ENCODE measurements at places on chromosomes 2 and 18. TPM values are rescaled to one million over a fixed set of nuclear protein-coding genes. Genes with fewer than 3 reads are reported as not detected.

Gene GPAT2
- 7.6 TPM for total RNA-seq

Gene FN1
- 5,379 TPM for total RNA-seq

Gene FSHR
- total RNA-seq, result not detected

Gene AQP12A
- not detected for total RNA-seq

Gene ACVR2A
- 7.3 TPM for total RNA-seq

Gene SMYD1
- not detected for total RNA-seq

Gene GKN1
- total RNA-seq, result not detected

Gene REG3G
- not detected for total RNA-seq

Gene PAIP2B
- total RNA-seq, result 0.58 TPM

Gene HOXD8
- 0.85 TPM for total RNA-seq

Gene NFATC1
- 2.3 TPM for total RNA-seq

Gene ACMSD
- 0.28 TPM for total RNA-seq

Gene FAM237A
- total RNA-seq, result not detected

Gene DNER
- under 0.01 TPM for total RNA-seq

Gene SPEG
- total RNA-seq, result 7.9 TPM

Gene MAL
- total RNA-seq, result 0.96 TPM

Gene HRH4
- total RNA-seq, result under 0.01 TPM

Gene CPLX4
- not detected for total RNA-seq

Gene HOXD11
- 0.28 TPM for total RNA-seq

Gene LYG1
- 0.85 TPM for total RNA-seq

Gene CEP68
- total RNA-seq, result 5.8 TPM

Gene C18orf32
- total RNA-seq, result 13.4 TPM

Gene ACVR1C
- total RNA-seq, result 0.85 TPM

Gene DYNC2LI1
- total RNA-seq, result 17.1 TPM

Gene TXNL4A
- total RNA-seq, result 87.2 TPM

Gene ATP6V1C2
- under 0.01 TPM for total RNA-seq

Gene LINC00305
- total RNA-seq, result not detected

Gene C2orf76
- 5.6 TPM for total RNA-seq

Gene NR4A2
- 0.85 TPM for total RNA-seq

Gene TEKT4
- not detected for total RNA-seq

Gene MC2R
- not detected for total RNA-seq

Gene TBC1D8
- 5.8 TPM for total RNA-seq

Gene SFXN5
- total RNA-seq, result 10.1 TPM

Gene FOSL2
- total RNA-seq, result 42.0 TPM

Gene REG1B
- total RNA-seq, result not detected

Gene FARP2
- 33.8 TPM for total RNA-seq

Gene CLASP1
- 32.2 TPM for total RNA-seq

Gene NHEJ1
- total RNA-seq, result 16.1 TPM

Gene CXCR1
- not detected for total RNA-seq

Gene KCNG2
- total RNA-seq, result 0.19 TPM

Gene STARD6
- 0.28 TPM for total RNA-seq

All from regular cardiac myocyte (primary cell).